ENCODE measurements at places on chromosomes 12 and 14.

DNA sequence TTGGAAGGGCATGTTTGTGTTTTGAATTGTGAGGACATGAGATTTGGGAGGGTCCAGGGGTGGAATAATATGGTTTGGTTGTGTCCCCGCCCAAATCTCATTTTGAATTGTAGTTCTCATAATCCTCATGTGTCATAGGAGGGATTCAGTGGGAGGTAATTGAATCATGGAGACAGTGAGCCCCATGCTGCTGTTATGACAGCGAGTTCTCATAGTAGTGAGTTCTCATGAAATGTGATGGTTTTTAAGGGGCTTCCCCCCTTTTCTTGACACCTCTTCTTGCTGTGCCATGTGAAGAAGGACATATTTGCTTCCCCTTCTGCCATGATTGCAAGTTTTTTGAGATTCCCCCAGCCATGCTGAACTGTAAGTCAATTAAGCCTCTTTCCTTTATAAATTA, 260.0 kb downstream of the DUSP6 start:
- DNase-seq: no peak

DNA sequence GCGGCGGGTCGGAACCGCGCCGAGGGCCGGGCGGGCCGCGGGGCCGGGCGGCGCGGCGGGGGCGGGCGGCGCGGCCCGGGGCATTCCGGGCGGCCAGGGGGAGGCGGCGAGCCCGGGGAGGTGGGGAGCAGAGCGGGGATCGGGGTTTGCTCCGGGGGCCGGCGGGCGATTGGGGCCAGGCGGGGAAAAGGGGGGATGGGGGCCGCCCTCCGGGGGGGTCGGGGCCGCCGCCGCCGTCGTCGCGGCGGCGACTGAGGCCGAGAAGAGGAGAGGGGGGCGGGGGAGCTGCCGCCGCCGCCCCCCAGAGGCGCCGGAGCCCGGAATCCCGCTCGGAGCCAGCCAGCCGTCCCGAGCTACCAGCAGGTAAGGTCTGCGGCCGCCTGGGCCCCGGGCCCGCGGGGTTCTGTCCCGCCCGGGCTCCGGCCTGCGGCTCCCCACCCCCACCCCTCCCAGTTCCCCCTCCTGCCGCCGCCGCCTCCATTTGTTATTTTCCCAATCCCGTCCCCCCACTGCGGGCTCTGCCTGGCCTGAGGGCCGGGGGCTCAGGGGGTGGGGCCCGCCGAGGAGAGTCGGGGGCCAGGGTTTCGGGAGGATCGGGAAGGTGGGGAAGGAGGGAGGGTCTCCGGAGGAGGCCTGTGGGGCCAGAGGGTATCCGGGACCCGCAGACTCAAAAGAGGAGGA, 403 bp downstream of the ATN1 start:
- DNase-seq: peak; percentile 54

GRCh38 chr12:125161712-125162022, 96.4 kb downstream of the AACS start:
- DNase-seq: peak; percentile 30

DNA sequence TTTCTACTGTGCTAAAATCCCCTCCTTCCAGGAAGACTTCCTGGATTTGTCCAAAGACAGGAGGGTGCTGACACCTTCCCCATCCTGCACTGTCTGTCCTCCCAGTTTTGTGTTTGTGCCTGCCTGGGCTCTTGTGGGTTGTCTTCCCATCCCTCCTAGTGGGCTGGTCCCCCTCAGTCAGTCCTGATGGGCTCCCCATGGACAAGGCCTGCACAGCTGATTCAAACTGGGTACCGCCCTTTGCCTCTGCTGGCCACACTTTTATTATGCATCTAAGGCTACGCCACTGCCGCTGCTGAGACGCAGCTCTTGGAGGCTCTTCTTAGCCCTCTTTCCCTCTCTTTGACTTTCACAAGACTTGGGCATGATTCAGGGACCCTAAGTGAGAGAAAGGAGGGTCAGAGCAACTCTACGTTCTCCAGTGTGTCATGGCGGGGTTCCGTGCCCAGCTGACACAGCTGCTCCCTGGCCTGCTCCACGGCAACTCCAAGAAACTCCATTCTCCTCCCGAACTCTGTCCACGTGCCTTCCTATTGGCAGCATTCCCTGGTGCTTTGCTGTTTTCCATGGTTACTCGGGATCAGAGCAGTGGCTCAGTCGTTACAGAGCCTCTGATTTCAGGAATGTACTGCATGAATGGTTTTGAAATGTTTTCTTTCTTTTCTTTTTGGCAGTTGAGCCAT, 3.8 kb upstream of the KRT85 start:
- no peak for DNase-seq

DNA sequence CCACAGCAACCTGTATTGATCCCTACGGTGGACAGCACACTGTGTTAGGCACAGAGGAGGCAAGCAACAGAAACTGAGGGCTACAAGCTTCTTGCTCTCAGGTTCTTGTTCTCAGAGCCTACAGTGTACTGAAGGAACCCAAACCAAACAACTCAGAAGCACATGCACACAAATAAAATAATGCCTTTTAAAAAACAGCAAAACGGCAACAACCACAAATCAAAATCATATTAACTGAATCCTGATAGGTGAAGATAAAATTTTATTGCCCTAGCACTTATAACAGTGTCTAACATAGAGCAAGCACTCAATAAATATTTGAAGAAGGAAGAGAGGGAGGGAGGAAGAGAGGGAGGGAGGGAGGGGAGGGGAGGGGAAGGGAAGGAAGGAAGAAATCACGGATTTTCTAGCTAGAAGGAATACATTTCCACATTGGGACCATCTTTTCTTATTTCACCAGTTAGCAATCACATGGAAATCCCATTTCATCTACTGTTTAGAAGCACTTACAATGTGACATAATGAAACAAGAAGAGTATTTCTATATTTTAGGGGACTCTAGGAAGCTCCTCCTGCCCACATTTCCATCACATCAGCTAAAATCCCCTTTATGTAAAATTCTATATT, 27.2 kb downstream of the DMAC2L start:
- DNase-seq: no peak

DNA sequence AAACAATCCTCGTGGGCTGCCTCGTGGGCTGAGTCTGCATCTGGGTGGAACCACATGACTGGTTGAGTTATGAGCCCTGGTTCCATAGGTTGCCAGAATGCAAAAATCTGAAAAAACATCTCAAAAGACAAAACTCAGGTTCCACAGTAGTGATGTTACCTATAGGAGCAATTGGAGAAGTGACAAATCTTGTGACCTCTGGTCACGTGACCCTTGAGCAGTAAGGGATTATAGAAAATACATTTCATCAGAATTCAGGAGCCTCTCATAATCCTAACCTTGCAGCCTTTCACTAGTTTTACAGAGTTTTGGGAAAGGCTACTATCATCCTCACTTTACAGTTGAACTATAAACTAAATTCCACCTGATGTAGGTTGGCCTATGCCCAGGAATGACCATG, 12.5 kb upstream of the RNASE3 start:
- no peak for DNase-seq

- DNase-seq: no peak
Measured at GRCh38 chr12:45458854-45459807, 243.2 kb downstream of the ANO6 start.

DNA sequence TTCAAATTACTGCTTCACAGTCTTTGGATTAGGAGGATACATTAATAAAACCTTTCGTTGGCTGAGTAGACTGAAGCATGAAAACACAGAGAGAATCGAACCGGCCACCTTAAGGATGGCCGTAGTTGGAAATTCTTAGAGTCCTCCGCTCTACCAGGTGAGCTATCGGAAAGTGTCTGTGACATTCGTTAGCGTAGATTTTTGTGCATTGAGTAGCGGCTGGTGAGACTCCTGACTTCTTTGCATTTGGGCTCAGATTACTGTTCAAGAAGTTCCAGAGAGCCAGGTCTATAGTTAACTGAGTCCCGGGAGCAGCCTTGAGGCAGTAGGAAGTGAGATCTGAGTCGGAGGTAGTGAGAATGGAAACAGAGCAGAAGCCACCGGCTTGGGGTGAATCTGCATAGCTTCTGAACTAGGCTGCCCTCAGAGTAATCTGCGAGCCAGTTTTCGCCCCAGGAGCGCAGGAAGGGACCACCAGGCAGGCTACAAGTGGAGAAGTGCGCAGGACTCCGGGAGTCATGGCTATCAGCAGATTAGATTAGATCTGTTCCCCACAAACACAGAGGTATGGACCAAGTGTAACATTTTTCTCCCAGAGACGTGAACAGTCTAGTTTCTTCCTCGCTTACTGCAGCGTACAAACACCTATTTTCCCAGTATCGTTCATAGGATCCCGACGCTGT, 11.0 kb downstream of the OR6S1 start:
- DNase-seq: peak; percentile 28

- no peak for DNase-seq
Measured at GRCh38 chr12:117047810-117048584, 51.2 kb downstream of the TESC start.

- DNase-seq: peak; percentile 84
Measured at GRCh38 chr14:101109981-101110728, 206.6 kb upstream of the RTL1 start.

- no peak for DNase-seq
Measured at GRCh38 chr12:116137318-116137717, 140.2 kb downstream of the MED13L start.

DNA sequence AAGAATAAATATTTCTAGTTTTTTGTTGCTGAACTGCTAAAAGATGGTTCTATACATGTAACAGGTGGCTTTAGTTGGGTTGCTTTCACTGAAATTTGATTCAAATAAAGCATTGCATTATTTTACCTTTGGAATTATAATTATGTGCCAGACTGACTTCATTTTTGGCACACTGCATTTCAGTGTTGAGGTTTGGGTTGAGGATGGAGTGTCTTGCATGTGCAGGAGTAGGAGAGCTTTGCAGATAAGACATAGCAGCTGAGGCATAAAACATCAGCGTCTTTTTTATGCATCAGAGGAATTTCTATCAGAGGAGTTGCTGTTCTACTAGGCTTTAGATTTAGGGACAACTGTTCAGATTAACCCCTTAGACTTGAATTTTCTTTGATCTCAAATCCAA, 17.2 kb downstream of the SAMD4A start:
- DNase-seq: no peak

DNA sequence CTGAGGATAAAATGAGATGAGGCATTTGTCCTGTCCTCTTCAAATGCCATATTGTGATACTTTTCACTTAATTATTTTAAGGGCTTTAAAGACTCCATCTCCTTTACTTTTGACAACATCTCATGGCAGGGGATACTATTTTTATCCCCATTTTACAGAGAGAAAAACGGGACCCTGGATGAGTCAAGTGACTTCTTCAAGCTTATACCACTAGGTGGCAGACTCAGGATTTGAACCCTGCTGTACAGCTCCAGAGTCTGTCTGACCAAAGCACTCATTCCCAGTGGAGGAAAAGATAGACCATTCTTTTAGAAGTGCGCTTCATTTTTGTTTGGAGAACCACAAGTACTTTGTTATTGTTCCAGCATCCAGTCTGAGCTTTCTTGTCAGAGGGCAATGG, 1.7 kb upstream of the SMOC1 start:
- peak; percentile 10 for DNase-seq

DNA sequence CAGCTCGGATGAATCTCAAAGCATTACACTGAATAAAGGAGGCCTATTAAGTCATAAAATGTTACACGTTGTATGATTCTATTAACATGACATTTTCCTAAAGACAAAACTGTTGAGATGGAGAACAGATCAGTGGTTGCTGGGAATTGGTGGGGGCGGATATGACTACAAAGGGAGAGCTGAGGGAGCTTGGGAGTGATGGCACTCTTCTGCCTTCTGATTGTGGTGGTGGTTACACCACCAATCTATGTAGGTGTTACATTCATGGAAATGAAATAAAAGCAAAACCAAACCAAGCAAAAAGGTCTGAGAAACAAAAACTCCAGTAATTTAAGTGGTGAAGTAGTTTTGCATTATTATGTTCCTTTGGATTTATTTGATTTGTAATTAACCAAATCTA, 16.4 kb upstream of the EVL start:
- no peak for DNase-seq

DNA sequence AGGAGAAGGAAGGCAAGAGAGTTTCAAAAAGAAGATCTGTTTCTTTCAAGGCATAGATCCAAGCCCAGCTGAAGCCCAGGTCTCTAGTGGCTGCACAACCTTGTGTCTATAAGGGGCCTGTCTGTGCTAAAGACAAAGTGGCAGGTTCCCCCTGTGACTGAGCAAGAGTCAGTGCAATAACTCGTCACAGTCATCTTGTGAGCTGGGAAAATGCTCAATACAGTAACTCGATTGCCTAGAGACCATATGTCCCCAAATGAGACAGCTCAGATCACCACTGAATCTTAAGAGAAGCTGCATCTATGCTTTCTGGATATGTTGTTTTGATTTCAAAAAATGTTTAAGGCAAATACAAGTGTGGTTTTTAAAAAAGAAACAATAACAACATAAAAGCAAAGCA, 24.2 kb downstream of the ST8SIA1 start:
- DNase-seq: no peak

- no peak for DNase-seq
Measured at GRCh38 chr14:89807892-89808291, 146.6 kb downstream of the EFCAB11 start.

DNA sequence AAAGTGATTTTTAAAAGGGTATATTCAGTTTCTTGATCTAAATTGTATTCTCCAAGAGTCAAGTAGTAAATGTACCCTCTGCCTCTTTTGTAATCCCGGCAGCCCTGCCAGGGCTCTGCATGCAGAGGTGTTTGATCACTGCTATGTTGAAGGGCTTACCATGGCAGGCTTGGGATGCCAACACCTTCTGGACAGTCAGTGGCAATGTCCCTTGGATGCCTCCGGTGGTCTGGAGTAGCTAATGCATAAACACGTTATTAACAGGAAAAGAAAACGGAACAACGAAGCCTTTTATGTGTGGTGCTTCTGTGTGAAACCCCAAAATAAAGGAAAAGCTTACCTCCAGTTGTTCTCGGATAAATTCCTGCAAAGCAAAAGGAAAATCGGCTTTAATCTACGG, 19.9 kb downstream of the EIF2B2 start:
- DNase-seq: no peak

DNA sequence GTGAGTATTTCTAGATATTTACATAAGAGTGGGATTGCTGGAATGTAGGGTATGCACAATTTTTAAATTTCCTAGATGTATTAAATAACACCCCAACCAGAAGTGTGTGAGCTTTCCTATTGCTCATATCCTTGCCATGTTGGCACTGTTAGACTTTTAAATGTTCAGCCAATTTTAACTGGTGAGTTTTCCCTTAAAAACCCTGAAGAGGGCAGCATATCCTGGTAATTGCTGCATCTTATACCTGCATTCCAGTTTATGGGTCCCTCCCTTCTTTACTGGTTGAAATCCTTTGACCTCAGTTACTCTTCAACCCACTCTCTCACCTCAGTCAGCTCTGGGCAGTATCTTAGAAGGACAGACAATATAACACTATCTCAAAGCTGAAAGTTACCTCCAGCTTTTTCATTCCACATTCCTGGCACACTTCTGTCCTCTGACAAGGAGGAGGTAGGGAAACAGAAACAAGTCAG, 270.6 kb downstream of the PAWR start:
- DNase-seq: peak; percentile 29
